Caki2 (cell line): ENCODE measurements at places on chromosomes 2 and 18.
A peak's percentile ranks its signal among the peaks of the same experiment; 100 is the strongest.

GRCh38 chr2:22499082-22499839 lies 885.7 kb upstream of the KLHL29 start:
- no peak for DNase-seq

GRCh38 chr2:237181844-237182243 lies 96.2 kb downstream of the COPS8 start:
- no peak for DNase-seq

DNA sequence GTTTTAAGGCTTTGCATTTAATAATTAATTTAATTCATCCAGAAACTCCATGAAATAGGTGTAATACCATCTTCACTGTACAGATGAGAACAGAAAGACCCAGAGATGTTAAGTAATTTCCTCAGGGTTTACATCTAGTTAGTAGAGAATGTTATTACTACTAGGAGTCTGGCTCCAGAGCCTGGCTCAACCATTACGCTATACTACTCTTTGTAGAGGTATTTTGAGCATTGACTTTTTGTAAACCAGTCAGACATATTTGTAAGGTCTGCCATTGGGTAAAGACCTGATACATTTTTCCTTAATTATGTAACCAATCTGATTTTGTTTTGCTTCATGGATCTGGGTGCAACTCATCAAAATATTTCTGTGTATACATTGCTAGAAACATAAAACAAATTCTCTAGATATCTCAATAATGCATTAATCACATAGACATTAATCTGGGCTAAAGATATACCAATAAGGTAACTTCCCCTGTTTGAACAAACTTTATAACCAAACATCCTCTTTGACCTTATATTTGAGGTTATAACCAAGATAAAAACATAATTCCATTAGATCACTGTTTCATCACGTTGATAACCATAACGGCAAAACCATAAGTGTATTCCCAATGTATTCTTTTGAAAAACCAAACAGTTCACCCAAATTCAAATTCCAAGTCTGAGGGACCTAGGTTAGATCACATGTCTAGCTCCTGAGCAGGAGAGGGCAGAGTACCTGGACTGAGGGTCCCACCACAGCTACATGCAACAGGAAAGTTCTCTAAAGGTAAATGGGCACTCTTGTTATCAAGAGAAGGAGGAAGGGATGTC lies 135.0 kb downstream of the IKZF2 start:
- no peak for DNase-seq

- DNase-seq = no peak
These were observed 55.4 kb upstream of the NCOA1 start for GRCh38 chr2:24435391-24436316.

DNA sequence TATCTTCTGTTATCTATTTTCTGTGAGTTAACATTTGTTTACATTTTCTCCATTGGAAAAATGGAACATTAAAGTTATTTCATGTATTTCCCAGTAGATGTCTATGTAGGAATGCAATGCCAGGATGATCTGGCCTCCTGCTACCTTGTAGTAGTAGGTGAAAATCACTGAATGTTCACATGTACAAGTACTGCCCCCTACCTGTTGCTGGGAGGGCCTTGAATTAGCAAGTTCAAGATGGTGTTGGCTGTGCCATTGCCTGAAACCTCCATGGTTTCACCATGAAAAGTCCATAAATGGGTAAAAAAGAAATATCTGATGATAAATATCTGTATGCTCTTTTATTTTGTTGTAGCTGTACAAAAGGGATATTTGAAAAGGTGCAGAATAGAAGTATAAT lies 30.7 kb downstream of the XRCC5 start:
- no peak for DNase-seq

DNA sequence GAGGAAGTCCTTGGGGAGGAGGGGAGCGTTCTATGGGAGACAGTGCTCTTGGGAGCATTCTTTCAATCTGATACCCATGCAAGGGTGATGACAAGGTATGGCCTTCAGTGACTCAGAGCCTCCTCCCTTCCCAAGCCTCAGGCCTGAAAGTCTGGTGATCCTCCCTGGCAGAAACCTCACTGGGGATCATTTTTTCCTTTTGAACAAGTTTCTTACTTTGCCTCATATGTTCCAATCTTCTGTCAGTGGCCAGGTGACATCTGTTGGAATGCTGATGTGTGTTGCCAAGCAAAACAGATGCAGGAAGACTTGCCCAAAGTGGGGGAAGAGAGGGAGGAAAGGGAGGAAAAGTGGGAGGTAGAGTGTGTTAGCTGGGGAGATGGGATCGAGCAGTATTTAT lies 224.8 kb downstream of the NEDD4L start:
- DNase-seq = peak; percentile 46

GRCh38 chr2:160574468-160575140 lies 81.0 kb upstream of the RBMS1 start:
- DNase-seq = no peak

DNA sequence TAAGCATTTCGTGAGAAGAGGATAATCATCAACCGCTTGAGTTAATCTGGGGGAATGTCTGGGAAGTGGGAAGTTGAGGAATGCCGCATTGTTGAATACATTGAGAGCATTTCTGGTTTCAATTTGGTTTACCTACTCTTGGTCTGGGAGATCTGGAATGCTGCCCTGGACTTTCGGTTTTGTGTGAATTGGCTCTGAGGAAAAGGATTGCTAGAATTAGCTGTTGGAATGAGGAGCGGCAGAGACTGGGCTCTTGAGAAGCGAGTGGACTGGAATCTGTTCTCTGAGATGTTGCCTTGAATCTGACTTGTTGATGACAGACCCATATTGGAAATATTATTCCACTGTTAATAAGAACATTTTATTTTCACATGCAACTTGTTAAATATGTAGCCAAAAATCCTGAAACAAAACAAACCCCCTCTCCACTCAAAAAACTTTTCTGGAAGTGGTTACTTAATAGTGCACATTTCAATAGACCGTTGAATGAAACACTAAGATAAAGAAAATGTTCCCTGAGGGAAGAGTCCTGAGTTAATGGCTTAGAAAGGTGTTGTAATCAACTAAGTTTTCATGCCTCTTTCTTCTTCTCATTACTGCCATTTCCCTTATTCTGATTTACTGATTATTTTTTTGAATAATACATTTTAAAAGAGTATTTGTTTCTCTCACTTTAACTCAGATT lies 50.8 kb downstream of the PTPRM start:
- no peak for DNase-seq

GRCh38 chr2:15206419-15206818 lies 354.7 kb downstream of the NBAS start:
- DNase-seq = no peak

DNA sequence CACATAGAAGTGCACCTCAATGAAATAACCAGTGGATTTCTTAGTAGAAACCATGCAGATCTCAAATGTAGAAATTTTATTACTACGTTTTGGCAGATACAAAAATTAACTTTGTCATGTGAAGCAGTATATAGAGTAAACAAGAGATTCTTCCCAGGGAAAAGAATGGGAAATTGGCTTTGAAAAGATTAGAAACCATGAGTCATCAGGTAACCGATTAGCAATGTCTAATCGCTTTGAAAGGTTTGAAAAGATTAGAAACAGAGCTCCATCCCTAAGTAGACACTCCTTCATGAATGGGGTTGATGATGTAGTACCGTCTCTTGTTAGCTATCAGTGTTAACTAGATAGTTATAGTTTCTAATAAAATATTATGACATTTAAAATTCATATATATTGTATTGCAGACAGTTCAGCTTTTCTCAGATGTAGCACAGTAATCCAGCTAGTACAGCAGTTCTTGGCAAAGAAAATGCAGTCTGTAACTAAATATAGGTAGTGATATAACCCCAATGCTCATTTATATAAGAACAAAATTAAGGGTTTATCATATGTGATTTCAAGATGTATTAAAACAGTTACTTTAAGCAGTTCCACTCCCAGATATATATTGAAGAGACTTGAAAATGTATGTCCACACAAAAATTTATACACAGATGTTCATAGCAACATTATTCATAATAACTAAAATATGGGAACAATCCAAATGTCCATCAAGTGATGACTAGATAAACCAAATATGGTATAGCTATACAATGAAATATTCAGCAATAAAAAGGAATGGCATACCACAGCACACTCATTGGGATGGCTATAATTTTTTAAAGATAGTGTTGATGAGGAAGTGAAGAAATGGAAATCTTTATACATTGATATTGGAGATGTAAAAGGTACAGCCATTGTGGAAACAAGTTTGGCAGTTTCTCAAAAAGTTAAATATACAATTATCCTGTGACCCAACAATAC lies 113.9 kb downstream of the PTPN4 start:
- DNase-seq = no peak

DNA sequence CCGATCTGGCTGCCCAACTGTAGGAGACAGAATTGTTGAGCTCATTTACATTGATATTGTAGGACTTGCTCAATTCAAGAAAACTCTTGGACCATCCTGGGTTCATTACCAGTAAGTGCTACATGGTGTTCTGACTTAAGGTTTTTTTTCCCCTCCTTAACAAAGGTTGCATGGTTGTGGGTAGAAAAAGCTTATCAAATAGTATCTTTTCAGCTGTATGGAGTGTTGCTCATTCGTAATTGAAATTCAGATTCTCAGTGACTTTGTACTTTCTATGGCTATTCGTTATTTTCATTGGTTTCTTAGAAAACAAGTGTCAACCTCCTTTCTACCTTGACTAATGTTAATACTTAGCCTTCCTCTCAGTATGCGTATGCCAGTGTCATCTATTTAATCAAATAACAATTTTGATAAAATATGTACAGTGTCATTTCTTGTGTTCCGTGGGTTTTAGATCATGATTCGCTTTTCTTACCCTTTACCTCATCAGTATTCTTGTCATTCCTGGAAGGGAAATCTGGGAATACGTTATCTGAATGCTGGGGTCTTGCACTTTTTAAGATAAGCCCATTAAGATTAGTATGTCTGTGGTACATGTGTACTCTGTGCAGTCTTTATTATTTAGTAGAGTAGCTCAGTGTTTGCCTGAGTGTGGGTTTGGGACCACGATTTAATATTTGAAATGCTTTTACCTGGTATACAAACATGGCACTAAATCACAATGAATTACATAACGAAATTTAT lies 91.3 kb downstream of the MGAT5 start:
- no peak for DNase-seq

DNA sequence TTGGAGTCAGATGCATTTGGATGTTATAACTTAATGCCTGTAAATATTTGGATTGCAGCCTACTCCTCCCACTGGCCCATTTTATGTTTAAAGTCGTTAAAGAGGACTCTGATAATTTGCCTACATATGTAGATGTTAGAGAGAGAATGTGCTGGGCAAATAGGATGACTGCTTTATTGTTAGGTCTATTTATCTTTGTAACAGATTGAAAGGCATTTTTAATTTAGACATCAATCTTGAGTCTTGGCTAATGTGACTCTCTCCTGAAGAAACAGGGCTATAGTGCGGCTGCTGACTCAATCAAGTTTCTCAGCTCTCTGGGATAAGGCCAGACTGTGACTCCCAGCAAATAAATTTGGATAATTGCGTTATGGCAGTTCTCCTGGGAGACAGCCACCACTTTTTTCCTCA lies 1101.4 kb downstream of the CBLN2 start:
- no peak for DNase-seq

- DNase-seq = no peak
These were observed 129.1 kb downstream of the SPTBN1 start for GRCh38 chr2:54585136-54585733.

DNA sequence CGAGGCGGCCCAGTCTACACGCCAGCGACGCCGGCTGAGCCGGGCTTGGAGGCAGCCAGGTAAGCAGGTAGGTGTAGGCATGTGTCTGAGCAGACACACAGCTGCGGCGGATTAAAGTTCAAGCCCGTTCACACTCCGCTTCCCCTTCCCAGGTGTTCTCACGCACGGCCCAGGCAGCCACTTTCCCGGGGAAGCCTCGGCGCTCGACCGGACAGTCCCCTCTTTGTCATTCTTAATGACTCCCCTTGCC lies 367 bp downstream of the TGFA start:
- no peak for DNase-seq

GRCh38 chr2:176466918-176467452 lies 197.7 kb downstream of the MTX2 start:
- DNase-seq = no peak

DNA sequence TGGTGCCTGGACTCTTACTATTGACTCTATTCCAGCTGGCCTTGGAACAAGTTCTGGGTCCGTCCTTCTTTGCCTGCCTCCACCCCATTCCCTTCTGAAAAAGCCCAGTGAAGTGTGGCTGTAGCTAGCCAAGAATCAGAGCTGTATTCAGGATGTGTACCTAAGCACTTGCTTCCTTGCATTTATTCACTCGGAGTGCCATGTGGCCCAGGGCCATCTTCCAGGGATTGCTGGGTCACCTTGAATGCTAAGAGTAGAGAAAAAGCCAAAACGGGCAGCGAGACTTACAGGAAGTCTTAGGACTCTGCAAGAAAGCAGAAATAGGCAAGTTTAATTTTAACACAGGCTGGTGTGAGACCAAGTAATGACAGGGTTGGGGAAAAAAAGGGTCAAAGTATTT lies 4.1 kb downstream of the ITGA6 start:
- DNase-seq = no peak

DNA sequence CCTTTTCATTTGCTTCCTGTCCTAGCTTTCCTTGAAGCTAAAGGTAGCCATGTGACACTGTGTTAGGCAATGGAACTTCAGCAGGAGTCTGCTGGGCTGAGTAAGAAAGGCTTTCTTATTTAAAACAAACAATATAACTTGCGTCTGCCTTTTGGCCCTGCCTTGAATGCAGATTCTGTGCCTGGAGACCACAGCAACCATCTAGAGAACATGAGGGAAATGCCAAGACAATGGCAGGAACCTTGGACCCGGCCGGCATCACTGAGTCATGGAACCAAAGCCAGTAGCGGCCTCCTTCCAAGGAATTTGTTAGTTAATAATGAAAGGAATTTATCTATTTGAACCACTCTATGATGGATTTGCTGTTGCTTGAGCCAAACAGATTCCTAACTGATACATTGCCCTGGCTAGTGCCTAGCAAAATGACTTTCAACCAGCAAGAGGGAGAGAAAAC lies 207.5 kb upstream of the EPHA4 start:
- peak; percentile 45 for DNase-seq

- no peak for DNase-seq
These were observed 363.3 kb upstream of the TFPI start for GRCh38 chr2:187917535-187917934.

DNA sequence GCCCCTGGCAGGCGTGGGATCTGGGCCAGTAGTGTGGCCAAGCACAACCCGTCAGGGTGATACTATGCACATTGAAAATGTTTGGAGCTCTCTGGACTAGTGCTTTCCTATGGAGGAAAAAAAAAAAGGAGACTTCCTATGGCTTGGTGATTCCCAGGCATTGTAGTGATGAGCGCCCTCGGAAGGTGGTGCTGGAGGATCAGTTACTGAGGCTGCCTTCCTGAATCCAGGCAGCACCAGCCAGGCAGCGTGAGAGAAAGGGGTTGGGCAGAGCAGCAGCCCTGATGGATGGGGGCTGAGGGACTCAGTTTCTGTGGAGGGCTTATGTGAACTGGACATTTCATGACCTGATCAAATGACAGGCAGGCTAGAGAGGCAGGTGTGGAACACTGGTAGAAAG lies 70.9 kb downstream of the CHRNA1 start:
- DNase-seq = no peak

- DNase-seq = no peak
These were observed 15.0 kb upstream of the RNF103 start for GRCh38 chr2:86638712-86639111.
